Stimulated activated CD8-positive, alpha-beta memory T cell treated with anti-CD3 and anti-CD28 coated beads, Interleukin-4, amount 100 ng/mL, for 48 hours (primary cell): ENCODE measurements at places on chromosomes 11 and 22.
A peak's percentile ranks its signal among the peaks of the same experiment; 100 is the strongest.

DNA sequence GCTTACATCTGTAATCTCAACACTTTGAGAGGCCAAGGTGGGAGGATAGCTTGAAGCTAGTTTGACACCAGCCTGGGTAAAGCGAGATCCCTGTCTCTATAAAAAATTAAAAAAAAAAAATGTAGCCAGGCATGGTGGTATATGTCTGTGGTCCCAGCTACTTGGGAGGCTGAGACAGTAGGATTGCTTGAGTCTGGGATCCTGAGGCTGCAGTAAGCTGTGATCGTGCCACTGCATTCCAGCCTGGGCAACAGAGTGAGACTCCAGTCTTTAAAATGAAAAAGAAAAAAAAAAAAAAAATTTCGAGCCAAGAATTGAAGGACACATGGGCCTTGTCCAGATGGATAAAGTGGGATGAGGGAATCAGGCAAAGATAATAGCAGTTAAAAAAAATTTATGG is 62.5 kb downstream of the MTMR3 start:
- no peak for DNase-seq

DNA sequence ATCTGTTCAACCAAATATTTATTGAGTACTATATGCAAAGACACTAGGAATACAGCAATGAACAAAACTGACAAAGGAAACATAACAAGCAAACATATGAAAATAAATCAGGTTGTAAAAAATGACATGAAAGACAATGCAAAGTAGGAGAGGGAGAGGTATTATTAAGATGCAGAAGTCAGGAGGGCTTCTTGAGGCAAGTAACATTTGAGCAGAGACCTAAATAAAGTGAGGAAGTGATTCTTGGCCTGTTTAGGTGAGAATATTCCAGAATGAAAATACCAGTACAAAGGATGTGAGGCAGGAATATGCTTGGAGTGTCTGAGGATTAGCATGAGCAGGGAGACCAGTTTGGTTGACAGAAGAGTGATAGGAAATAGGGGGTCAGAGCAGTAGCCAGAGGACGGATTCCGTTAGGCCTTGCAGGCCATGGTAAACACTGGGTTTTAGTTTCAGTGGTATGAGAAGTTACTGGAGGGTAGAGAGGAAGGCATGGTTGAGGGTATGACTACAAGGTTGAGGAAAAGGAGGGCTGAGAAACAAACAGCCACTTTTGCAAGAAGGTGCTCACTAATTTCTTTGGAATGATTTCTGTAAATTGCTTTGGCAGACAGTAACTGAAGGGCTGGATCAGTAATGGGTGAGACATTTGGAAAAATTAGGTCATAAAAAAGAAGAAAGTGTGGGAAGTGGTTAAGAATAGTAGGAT is 191.9 kb downstream of the SWAP70 start:
- DNase-seq = no peak

- DNase-seq = no peak
Measured at GRCh38 chr11:69409812-69410645, 71.4 kb upstream of the LINC01488 start.

DNA sequence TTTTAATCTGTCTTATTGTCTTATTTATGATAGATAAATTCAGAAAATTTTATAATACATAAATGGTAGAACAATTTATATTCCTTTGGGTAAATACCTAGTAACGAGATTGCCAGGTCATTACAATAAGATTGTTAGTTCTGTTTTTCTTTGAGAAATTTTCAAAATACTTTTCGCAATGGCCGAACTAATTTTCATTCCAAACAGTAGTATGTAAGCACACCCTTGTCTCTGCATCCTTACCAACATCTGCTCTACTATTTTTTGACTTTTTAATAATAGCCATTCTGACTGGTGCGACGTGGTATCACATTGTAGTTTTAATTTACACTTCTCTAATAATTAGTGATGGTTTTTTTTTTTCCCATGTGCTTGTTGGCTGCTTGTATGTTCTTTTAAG is 351.4 kb upstream of the LUZP2 start:
- no peak for DNase-seq

DNA sequence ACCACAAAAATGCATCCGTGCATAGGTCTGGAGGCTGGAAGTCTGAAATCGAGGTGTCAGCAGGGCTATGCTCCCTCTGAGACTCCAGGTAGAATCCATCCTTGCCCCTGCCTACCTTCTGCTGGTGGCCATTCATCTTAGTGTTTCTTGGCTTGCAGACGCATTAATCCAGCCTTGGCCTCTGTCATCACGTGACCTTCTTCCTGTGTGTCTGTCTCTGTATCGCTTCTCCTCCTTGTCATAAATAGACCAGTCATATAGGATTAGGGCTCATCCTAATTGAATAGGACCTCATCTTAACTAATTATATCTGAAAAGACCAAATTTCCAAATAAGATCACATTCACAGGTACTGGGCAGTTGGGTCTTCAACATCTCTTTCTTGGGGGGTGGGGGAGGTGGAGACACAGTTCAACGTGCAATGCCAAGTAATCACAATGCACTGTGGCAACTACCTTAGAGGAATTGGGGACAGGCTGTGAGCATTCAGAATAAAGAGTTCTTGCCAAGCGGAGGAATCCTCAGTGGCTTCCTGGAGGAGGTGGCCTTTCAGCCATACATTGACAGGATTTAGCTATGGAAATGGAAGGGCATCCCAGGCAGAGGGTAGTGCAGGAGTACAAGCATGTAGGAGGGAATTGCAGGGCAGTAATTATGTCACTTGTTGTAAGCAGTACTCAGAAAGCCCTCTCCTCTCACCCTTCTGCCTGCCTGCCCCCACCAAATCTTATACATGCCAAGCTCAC is 96.2 kb upstream of the SYT13 start:
- no peak for DNase-seq

DNA sequence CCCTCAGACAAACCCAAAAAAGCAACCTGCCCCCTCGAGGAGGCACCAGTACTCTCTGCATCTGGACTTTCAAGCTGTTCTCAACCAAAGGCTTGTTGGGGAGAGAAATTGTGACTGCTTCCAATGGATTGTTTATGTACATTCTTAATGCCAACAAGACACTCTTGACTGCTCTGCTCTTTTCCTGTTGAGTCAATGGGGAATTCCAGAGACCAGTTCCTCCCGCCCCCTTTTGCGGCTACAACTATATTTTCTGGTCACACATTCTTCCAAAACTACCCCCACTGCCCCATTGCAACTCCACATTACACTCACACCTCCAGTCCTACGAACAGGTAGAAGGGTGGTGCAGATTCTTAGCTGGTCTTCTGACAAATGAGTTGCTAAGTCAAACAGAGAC is 187.0 kb downstream of the DSCAML1 start:
- peak; percentile 40 for DNase-seq

DNA sequence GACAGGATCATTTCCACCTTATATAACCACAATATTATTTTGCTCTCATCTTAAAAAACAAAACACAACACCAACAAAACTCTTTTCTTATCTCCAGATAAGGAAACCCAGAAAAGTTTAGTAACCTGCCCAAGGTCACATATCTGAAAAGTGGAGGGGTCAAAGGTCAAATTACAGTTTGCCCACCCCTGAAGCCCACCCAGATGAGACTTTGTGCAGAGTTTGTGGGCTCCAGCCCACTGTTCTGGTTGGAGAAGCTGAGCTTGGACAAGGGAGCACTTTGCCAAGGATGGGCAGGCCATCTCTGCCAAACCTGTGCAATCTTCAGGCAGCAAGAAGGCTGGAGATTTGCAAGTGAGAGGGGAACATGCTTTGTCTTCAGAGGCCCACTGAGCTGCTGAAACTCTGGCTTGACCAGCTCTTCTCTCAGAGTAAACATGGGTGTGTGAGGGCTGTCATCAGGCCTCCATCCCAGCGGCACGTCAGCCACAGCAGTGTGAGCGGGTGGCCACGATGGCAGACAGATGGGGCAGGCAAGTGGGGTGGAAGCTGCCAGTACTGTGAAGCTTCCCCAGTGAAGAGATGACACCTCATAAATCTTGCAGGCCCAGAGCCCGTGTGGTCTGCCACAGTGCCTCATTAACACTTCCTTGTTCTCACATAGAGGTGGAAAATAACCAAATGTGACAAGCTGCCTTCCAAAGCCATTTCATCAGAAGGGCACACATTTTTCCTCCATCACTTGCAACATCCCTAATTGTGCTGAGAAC is 111.8 kb downstream of the CCDC81 start:
- peak; percentile 30 for DNase-seq

GRCh38 chr11:117564321-117564720 is 232.7 kb downstream of the DSCAML1 start:
- no peak for DNase-seq

GRCh38 chr11:127492029-127492428 is 491.5 kb upstream of the KIRREL3 start:
- DNase-seq = no peak

DNA sequence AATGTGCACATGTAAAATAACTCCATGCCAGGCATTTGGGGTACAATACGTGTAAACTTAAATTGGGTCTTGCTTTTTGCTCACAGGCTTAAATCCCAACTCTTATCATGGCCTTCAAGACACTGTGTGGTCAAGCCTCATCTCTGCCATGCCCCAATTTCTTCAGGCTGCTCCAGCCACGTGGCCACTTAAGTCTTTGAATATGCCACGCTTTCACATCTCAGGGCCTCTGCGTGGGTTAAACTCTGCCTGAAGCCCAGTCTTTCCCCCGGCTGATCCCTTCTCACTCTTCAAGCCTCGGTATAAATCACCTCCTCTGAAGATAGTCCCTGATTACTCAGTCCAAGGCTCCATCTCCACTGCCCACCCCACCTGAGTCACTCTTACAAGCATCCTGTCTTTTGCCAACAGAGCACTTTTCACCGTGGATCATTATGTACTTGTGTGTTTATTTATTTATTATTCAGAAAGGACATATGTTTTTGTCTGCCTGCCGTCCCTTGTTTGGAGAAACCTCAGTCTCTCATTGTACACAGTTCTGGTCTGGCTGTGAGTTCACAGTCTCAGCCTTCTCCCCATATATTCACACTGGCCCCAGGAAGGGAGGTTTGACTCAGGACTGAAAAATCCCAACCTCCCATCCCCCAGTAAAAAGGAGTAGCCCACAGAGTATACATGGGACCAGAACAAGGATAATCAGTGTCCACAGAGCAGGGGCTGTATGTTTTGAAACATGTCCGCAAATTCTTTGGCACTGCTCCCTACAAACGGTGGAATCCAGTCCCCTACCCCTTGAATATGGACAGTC is 344.7 kb downstream of the MN1 start:
- no peak for DNase-seq
